ENCODE measurements at places on chromosomes 1 and 21. TPM values are rescaled to one million over a fixed set of nuclear protein-coding genes. Genes with fewer than 3 reads are reported as not detected.

Gene IFT25
- 18.7 TPM for total RNA-seq

Gene NR5A2
- 3.6 TPM for total RNA-seq

Gene F3
- 0.65 TPM for total RNA-seq

Gene CNIH4
- total RNA-seq: 78.0 TPM

Gene NPPA
- not detected for total RNA-seq

Gene MROH9
- not detected for total RNA-seq

Gene ST3GAL3
- 17.0 TPM for total RNA-seq

Gene LMX1A
- not detected for total RNA-seq

Gene AMY1B
- not detected for total RNA-seq

Gene EPHB2
- total RNA-seq: 77.4 TPM

Gene NMNAT2
- 0.57 TPM for total RNA-seq

Gene LCE1B
- total RNA-seq: not detected

Gene TMPRSS15
- total RNA-seq: not detected

Gene FAM43B
- total RNA-seq: not detected

Gene C1orf141
- total RNA-seq: not detected

Gene RORC
- not detected for total RNA-seq

Gene PGLYRP4
- not detected for total RNA-seq

Gene GNAT2
- not detected for total RNA-seq

Gene KRTAP21-2
- not detected for total RNA-seq

Gene OLFML2B
- total RNA-seq: under 0.01 TPM

Gene AMY1C
- not detected for total RNA-seq

Gene BLACAT1
- under 0.01 TPM for total RNA-seq

Gene CALML6
- total RNA-seq: under 0.01 TPM

Gene JTB
- 132 TPM for total RNA-seq

Gene CRYZL1
- total RNA-seq: 20.9 TPM

Gene PTGER3
- not detected for total RNA-seq

Gene C1orf185
- total RNA-seq: not detected

Gene ADIPOR1
- total RNA-seq: 140 TPM

Gene PDC
- total RNA-seq: not detected

Gene TCP10L
- total RNA-seq: not detected

Gene KIF14
- total RNA-seq: 9.6 TPM

Gene LRRIQ3
- total RNA-seq: under 0.01 TPM

Gene AADACL4
- total RNA-seq: not detected

Gene CYP2J2
- total RNA-seq: 0.19 TPM

Gene GCSAML
- total RNA-seq: not detected

Gene PLCH2
- under 0.01 TPM for total RNA-seq

Gene NT5C1A
- not detected for total RNA-seq

Gene AADACL3
- total RNA-seq: not detected

Gene OLFML3
- total RNA-seq: 4.6 TPM

Gene UBE2G2
- total RNA-seq: 105 TPM

Gene DMRTA2
- not detected for total RNA-seq

Gene FMO4
- 1.2 TPM for total RNA-seq

Gene L1TD1
- total RNA-seq: not detected

Gene RPL5
- total RNA-seq: 1,288 TPM

Gene C1orf115
- 28.2 TPM for total RNA-seq

Gene TENT5C
- total RNA-seq: under 0.01 TPM

Gene RGSL1
- total RNA-seq: not detected

Gene CD1E
- not detected for total RNA-seq

Gene HSD3B1
- total RNA-seq: not detected

Gene CNTN2
- not detected for total RNA-seq

Gene SEC16B
- total RNA-seq: 0.65 TPM

Gene SLC50A1
- total RNA-seq: 28.1 TPM

Gene CFAP45
- total RNA-seq: 1.5 TPM

Gene DNASE2B
- total RNA-seq: not detected

Gene CFHR4
- total RNA-seq: not detected

Gene GLIS1
- not detected for total RNA-seq

Gene ZNF593OS
- not detected for total RNA-seq

Measured in vein endothelial cell (primary cell).